ENCODE measurements at places on chromosomes 7 and 10.

DNA sequence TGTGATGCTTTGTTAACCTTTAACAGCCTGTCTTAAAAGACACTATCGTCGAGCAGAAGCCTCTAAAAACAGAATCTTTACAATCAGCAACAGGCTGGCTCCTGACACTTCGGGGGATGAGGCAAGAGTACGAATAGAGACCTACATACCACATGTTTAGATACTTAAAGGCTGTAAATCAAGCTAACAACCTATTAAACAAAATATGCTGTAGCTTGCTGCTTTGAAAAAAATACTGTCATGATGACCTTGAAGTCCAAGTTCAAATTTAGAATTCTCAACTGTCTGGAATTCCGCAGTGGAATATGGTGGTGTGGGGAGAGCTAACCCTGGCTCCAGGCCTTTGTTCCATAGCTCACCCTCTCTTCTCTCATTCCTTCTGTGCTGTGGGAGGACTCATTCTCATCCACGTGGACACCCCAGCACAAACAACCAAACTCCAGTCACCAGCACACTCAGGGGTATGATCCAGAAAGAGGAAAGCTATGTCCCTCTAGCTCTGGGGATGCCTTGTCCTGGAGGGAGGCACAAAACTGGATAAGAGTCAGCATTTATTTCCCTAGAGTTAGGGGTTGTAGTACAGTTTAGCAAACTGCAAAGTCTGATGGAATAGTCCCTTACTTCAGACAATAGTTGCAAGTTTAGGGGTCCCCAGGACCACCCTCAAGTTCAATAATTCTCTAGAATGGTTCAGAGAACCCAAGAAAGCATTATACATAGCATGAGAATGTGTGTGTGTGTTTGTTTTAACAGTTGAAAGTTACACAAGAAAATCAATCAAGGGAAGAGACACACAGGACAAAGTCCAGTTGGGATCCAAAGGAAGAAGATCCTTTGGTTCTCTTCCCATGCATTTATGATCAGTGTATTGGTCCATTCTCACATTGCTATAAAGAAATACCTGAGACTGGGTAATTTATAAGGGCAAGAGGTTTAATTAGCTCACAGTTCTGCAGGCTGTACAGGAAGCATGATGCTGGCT lies 196.1 kb upstream of the SVIL start:
- DNase-seq, result no peak

- DNase-seq, result no peak
These were observed 13.0 kb downstream of the ESYT2 start for GRCh38 chr7:158816271-158816670.

DNA sequence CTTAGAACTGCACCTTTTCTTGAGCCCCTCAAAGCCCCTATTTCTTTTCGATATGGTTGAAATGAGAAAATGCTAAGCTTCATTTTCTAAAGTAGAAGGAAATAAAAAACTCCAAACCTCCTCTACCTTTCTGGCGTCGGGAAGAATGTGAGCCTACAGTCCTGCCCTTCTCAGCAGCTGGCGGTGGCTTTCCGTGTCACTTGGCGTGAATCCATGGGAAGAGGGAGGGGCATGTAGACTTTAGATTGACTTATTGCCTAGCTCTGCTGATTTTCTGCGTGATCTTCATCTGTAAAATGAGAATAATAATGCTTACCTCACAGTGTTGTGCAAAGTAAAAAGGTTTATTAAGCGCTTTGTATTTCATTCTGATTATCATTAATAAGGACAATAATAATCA lies 35.0 kb downstream of the PRR15 start:
- DNase-seq, result no peak

GRCh38 chr10:8951440-8952089 lies 897.1 kb downstream of the GATA3 start:
- no peak for DNase-seq

- no peak for DNase-seq
These were observed 20.2 kb upstream of the SRPK2 start for GRCh38 chr7:105408791-105409410.

DNA sequence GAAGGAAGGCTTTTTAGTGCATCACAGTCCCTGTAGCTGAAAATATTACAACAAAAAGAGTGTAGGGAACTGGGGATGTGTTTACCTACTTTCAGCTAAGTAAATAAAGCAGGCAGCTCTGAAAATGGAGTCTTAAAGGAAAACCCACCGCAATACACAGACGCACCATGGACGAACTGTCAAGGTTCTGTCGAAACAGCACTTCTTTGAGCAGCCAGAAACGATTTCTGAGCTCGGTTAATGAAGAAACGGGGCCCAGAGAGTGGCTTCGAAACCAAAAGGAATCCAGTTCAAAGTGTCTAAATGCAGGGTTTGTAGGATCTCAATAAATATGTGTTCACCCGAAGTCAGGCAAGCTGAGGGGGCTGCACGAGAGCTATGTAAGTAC lies 275.4 kb upstream of the NEBL start:
- no peak for DNase-seq

- no peak for DNase-seq
These were observed 49.7 kb upstream of the JAZF1 start for GRCh38 chr7:28230261-28230660.

DNA sequence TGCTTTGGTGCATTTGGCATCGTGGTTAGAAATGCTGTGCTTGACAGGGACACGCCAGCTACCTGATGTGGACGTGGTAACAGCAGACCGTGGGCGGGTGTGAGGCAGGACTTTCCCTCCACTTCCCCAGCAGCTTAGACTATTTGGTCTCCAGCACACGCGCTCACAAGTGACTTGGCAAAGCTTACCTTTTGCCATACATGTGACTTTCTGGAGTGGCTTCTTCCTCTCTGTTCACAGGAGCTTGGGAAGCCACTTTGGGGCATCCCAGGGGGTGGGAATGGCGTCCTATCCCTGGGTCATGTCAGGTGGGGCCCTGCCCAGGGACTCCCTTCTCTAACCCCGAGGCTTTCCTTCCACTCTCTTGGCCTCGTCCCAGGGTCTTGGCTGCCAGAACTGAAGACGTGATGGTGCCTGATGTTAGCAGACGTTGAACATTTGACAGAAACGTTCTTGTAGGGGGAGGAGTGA lies 228.7 kb upstream of the KLF6 start:
- peak; percentile 69 for DNase-seq

DNA sequence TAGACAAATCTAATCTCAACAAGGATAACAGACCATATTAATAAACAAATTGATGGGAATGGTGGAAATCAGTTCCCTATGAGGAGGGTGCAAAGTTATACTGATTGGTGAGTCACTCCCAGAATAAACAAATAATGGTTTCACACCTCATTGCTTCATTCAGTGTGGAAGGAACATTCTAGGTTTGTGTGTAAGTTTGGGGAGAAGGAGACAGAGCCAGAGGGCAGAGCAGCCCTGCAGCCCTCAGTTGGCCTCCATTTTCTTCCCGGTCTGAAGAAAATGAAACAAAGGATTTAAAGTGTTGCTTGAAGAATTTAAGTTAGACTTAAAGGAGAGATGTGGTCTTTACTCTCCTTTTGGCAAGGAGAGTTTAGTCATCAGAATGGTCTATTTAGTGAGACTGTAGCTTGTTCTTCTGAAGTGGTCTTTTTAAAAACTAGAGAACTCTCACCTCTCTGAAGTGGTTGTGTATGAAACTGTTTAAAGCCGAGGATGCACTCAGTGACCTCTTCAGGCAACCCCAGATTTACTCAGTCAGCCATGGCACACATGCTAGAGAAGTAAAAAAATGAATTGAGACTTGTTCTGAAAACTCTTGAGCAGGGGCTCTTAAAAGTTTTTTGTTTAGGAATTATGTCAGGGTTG lies 27.2 kb downstream of the IKZF1 start:
- DNase-seq, result peak; percentile 56

- DNase-seq, result no peak
These were observed 25.2 kb downstream of the IRF5 start for GRCh38 chr7:128962899-128963298.

GRCh38 chr7:137094-137891 lies 55.1 kb upstream of the FAM20C start:
- no peak for DNase-seq

DNA sequence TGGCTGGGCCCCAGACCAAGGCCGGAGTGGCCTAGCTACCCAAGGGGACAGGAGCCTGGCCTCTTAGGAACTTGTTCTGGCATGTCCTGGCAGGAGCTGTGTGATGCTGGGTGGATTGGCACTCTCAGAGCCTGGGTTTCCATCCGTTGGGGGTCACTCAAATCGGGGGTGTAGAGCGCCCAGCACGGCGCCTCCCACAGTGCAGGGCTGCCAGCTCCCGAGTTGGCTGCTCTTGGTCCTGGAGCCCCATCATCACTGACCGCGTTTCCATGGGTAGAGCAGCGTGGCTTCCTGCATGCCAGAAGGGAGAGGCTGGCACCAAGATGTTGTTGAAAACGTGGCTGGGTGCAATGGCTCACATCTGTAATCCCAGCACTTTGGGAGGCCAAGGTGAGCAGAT lies 70.3 kb downstream of the UNCX start:
- DNase-seq, result no peak

- no peak for DNase-seq
These were observed 73.3 kb downstream of the RALA start for GRCh38 chr7:39696631-39697030.

DNA sequence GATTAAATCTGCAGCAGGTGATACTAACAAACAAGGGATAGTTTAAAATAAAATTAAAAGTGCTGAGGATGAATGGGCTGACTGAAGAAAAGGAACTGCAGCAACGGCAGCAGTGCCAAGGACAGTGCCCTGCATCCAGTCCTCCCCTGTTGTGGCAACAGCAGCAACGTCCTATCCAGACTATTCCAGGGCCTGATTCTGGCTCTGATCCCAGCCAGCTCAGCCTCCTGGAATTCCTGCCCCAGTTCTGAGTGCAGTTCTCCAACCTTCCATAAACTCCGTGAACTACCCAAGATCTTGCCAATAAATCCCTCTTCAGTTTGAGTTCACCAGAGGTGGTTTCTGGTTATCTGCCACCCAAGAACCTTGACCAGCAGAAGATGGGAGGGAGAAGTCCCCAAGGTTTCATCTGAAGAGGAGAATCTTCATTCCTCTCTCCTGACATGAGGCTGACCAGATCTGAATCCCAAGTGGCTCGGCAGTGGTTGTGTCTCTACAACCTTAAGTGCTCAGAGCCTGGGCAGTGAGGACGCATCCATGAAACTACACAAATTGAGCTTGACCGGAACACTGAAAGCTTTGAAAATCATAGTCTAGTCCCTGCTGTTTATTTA lies 115.8 kb downstream of the SORBS1 start:
- no peak for DNase-seq

GRCh38 chr10:53403688-53404087 lies 631.1 kb upstream of the MBL2 start:
- DNase-seq, result no peak

DNA sequence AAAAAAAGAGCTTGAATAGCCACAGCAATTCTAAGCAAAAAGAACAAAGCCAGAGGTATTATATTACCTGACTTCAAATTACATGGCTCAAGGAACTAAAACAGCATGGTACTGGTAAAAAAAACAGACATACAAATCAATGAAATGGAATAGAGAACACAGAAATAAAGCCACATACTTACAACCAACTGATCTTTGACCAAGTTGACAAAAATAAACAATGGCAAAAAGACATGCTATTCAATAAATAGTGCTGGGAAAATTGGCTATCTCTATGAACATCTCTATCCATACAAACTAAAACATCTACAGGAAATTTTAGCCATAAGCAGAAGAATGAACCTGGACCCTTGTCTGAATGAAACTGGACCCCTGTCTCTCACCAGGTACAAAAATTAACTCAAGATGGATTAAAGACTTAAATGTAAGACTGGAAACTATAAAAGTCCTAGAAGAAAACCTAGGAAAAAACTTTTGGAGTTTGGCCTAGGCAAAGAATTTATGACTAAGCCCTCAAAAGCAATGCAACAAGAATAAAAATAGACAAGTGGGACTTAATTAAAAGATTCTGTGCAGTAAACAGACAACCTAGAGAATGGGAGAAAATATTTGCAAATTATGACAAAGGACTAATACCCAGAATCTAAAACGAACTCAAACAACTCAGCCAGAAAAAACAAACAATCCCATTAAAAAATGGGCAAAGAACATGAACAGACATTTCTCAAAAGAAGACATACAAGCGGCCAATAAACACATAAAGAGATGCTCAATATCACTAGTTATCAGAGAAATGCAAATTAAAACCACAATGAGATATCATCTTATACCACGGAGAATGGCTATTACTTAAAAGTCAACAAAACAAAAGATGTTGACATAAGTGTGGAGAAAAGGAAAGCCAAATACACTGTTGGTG lies 72.8 kb upstream of the DDC start:
- no peak for DNase-seq

DNA sequence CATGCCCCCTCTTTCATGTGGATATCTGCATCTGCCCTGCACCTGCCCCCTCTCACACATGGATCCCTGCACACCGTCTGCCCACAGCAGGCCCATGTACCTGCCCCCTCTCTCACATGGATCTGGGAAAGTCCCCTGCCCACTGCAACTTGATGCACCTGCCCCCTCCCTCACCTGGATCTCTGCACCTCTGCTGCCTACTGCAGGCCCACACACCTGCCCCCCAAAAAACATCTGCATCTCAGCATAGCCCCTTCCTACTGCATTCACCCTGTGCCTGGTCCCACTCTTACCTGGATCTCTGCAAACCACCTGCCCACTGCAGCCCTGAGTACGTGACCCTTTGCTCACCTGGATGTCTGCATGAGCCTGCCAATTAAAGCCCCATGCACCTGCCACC lies 479.8 kb downstream of the PTPRN2 start:
- DNase-seq, result no peak

GRCh38 chr10:113788604-113789083 lies 37.2 kb downstream of the PLEKHS1 start:
- no peak for DNase-seq

GRCh38 chr7:104126411-104126841 lies 81.4 kb downstream of the ORC5 start:
- no peak for DNase-seq

GRCh38 chr10:111249925-111250324 lies 173.1 kb downstream of the ADRA2A start:
- DNase-seq, result no peak

GRCh38 chr10:44818041-44818649 lies 93.0 kb upstream of the TMEM72 start:
- no peak for DNase-seq

DNA sequence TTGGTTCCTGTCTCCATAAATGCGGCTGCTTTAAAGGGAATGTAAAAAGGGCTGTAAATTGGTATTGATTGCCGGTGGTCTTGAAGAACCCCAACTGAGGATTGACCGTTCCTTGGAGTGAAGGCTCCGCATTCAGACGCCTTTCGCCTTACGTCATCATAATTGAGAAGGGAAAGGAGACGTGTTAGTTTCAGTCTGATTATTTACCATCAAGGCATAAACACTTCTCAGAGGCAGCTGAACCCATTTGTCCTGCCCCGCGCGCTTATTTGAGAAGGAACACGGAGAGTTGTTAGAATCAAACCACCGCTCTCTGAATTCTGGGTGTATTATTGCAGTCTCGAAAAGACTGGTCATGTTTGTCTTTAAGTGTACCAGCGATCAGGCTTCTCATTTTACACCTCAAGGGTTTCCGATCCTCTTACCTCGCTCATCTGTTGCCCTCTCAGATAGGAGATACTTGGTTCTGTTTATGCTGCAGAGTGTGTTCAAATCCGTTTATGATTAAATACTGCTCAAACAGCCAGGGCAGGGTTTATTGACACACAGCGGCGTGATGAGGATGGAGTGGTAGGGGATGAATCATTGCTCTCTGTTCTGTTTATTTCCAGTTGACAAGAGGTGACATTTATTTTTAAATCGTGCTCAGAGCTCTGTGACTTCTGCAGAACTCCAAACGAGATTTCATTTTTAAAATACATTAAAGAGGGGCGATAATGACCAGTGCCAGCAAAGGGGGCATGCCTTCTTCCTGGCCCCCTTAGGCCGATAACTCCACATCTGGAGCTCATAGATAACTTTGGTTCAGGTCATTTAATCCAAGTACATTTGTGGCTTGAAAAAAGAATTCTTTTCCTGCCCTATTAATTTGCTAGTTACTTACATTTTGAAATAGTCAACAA lies 30.4 kb downstream of the FOXK1 start:
- no peak for DNase-seq
